BJ (cell line): ENCODE measurements at places on chromosomes 1 and 21. TPM values are rescaled to one million over a fixed set of nuclear protein-coding genes. Genes with fewer than 3 reads are reported as not detected.

- no peak for DNase-seq
These were observed 48.3 kb downstream of the DDR2 start for GRCh38 chr1:162680419-162681121.

The C1orf210 gene
- polyA plus RNA-seq = not detected in 2 replicates

DNA sequence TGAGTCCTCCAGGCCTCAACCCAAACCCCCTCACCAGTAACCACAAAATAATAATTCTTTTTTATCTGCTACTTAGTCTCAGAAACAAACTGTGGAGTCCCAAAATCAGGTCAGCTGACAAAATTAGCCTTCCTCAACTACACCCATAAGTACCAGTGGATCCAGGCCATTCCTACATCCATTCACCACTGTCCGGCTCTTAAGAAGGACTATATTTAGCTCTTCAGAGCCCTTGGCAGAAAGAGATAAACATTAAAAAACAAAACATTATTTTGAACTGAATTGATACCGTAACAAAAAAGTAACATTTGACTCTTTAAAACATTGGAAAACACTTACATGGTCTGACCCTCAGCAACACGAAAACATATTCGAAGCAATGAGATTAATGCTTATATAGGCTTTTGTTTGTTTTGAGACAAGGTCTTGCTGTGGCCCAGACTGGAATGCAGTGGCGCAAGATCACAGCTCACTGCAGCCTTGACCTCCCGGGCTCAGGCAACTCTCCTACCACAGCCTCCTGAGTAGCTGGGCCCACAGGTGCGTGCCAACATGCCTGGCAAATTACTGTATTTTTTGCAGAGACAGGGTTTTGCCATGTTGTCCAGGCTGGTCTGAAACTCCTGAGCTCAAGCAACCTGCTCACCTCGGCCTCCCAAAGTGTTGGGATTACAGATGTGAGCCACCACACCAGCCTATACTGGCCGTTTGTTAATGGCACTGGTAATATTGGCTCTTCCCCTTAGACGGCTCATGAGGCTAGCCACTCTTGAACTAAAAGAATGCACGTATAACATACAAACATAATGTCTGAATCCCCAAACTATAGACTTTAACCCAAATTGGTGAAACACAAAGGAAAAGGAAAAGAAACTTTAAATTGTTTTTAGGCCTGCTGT lies 330.7 kb downstream of the SMYD3 start:
- no peak for DNase-seq

GRCh38 chr1:109821221-109821669 lies 57.5 kb upstream of the EPS8L3 start:
- DNase-seq = peak; percentile 76

The FLG gene
- polyA plus RNA-seq = not detected in 2 replicates

The PGBD5 gene
- polyA plus RNA-seq = 0.06 and 0.07 TPM in 2 replicates

GRCh38 chr21:21324297-21324696 lies 326.1 kb downstream of the NCAM2 start:
- DNase-seq = no peak

The B3GALT5 gene
- polyA plus RNA-seq = 0.09 TPM in 2 replicates

The ANGPTL3 gene
- polyA plus RNA-seq = not detected in 2 replicates

The NR1I3 gene
- polyA plus RNA-seq = not detected in 2 replicates

The ADARB1 gene
- polyA plus RNA-seq = 8.9 and 10.9 TPM in 2 replicates

GRCh38 chr1:170225781-170226530 lies 80.2 kb downstream of the NTMT2 start:
- DNase-seq = peak; percentile 66

DNA sequence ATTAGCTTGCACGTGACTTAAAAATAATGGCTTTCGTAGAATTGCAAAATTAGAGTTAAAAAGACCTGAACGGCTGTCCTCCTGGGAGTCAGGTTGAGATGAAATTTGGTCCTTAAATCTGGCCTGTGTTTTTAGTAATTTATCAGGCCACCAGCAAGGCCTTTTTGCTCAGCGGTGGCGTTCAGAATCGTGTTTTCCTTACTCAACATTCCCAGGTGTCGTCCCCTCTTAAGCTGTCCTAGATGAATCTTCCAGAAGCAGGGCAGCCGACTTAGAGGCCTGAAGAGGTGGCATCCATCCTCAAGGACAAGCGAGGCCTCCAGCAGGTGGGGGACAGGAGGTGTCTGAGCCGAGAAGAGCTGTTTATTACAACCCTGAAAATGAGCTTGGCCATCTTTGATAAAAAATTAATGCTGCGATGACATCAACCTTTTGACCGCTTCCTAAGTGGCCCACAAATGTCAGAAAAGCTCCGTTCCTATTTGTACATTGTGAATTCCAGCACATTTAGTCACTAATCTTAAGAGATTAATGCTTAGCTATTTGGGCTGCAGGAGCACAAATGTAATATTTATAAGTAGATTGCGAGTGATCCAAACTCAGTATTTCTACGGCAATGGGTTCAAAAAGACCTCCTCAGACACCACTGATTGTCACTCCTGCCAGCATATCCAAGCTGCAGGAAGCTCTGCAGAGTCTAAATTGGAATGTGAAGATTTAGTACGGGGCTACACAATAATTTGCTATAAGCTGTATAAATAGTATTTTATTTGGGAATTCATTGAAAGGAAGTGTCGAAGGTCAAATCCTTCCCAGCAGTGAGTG lies 344.1 kb upstream of the VAMP3 start:
- DNase-seq = no peak

GRCh38 chr1:211017075-211017718 lies 116.8 kb downstream of the KCNH1 start:
- no peak for DNase-seq

- DNase-seq = peak; percentile 53
These were observed 6.7 kb upstream of the LGALS8 start for GRCh38 chr1:236516929-236517704.

The ETS2 gene
- polyA plus RNA-seq = 14.1 and 18.8 TPM in 2 replicates

GRCh38 chr1:34750610-34751009 lies 4.2 kb upstream of the GJB5 start:
- DNase-seq = no peak

- DNase-seq = no peak
These were observed 33.5 kb upstream of the IL19 start for GRCh38 chr1:206736878-206737728.

The THAP3 gene
- polyA plus RNA-seq = 8.6 and 12.5 TPM in 2 replicates

DNA sequence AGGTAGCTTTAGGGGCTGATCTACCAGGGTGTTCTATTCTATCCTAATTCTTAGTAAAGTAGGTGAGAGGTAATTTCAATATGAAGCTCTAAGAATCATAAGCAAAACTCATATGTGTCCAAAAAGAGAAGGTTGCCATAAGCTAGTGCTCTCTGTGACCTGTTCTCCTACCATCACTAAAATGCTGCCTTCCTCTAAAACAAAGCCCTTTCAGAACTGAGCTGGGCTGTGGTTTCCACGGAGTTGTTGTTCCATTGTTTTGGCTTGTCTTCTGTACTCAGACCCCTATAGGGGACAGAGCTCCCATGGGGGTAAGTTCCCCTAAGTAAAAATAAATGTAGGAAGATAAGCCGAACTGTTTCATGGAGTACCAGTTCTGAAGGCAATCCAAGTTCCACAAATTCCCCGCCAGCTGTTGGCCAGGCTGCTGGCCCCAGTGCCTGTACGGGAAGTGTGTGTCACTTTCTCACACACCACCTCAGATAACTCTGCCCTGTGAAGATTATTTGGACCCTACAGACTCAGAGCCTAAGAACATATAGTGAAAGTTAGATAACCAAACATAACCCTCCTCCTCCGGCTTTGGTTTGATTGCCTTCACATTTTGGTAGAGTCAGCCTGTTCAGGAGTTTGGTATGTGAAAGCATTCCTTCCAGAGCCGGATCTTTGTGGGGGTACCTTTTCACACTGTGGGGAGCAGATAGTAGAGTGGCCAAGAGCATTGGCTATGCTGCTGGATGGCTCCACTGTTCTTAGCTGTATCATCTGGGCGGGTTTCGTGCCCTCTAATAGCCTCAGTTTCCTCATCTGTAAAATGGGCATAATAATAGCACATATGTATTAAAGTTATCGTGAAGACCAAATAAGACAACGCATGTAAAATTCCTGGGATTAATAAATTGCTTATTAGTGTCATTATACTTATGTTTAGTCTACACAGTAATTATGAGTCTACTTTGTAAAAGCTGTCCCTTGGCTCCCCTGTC lies 10.8 kb downstream of the DPT start:
- DNase-seq = no peak

GRCh38 chr1:174998569-174999215 lies 1.1 kb upstream of the CACYBP start:
- no peak for DNase-seq

DNA sequence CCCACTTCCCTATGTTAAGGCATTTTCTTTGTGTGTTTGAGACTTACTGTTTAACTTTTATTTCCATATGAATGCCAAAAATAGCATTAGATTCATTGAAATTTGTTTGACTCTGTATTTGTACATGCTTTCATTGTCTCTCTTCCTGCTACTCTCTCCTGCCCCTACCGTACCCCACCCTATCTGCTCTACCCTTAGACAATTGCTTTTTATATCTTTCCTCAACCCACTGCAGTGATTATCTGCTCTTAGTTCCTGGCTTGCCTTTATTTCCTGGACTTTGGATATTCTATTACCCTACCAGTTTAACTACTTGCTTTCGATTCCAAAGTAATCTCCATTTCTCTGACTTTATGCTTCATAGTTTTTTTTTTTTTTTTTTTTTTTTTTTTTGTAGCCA lies 10.5 kb downstream of the RAVER2 start:
- no peak for DNase-seq

GRCh38 chr1:86914601-86914997 lies at the start of gene HS2ST1:
TSS of gene HS2ST1 (plus strand) at chr1:86914635.
- no peak for DNase-seq

- no peak for DNase-seq
These were observed 6.2 kb downstream of the ARHGEF2 start for GRCh38 chr1:155971910-155972809.

The ANKRD45 gene
- not detected in 2 replicates for polyA plus RNA-seq

The FMOD gene
- 14.0 and 18.0 TPM in 2 replicates for polyA plus RNA-seq

- no peak for DNase-seq
These were observed 61.7 kb downstream of the FCRL5 start for GRCh38 chr1:157490467-157491165.

- DNase-seq = no peak
These were observed 10.1 kb upstream of the ZBTB8B start for GRCh38 chr1:32454726-32455125.

The PAFAH2 gene
- 11.9 and 13.2 TPM in 2 replicates for polyA plus RNA-seq

DNA sequence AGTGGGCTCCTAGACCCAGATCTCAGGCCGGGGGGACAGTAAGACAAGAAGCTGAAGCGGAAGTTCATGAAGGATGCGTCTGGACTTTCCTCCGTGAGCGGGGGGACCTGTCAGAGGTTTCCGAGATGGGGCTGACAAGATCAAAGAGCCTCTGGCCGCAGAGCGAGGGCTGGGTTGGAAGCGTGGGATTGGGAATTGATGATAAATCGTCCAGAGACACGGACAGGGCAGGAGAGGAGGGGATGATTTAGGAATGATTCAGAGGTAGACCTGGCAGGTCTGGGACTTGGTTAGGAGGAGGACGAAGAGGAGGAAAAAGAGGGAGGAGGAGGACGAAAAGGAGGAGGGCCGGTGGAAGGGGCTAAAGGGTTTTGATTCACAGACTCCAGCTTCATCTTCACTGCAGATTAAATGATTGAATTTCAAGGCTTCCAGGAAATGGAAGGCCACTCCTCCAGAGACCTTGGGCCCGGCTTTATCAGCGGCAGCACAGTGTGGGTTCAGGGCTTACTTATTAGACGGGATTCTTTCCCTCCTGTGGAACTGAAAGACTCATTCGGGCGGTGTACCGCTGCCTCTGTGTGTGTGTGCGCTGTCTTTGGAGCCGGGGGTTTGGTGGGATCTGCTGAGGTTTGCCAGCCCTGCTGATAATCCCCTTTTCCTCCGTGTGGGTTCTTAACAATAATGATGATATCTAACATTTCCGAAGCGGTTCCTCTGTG lies 85.7 kb upstream of the SLC45A1 start:
- DNase-seq = no peak

- no peak for DNase-seq
These were observed 3.6 kb downstream of the UTP11 start for GRCh38 chr1:38015978-38016725.

DNA sequence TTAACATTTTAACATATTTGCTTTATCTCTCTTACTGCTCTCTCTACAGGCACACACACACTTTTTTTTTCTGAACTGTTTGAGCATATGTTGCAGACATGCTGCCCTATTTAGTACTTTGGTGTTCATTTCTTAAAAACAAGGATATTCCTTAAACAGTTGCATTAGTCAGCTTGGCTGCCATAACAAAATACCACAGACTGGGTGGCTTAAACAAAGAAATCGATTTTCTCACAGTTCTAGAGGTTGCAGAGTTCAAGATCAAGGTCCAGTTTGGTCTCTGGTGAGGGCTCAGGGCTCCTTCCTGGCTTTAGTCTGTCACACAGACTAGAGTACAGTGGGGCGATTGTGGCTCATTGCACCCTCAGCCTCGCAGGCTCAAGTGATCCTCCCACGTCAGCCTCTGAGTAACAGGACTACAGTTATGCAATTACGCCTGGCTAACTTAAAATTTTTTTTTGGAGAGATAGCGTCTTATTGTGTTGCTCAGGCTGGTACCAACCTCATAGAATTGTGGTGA lies 46.7 kb downstream of the RPRD2 start:
- no peak for DNase-seq

DNA sequence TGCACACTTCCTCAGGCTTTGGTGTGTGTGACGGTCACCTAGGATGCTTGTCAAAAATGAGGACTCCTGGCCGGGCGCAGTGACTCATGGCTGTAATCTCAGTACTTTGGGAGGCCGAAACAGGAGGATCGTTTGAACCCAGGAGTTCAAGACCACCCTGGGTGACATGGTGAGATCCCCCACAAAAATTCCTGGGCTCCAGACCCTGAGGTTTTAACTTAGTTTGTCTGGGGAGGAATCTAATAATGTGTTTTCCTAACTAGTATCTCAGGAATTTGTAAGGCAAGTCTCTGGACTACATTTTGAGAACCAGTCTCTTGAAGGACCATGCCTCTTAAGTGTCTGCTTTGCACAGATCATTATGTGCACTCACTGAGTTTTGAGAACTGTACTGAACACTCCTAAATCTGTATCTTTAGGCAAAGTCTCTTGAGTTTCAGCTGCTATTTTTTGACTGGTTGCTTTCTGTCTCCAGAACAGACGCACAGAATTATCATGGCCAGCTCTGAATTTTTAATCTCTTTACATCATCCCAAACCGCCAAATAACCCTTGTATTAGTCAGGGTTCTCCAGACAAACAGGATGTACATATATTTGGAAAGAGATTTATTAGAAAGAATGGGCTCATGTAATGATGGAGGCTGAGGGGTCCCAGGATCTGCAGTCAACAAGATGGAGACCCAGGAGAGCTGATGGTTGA lies 45.5 kb upstream of the VANGL1 start:
- DNase-seq = no peak

GRCh38 chr1:214518361-214518760 lies 33.0 kb downstream of the PTPN14 start:
- DNase-seq = peak; percentile 17

GRCh38 chr1:235935235-235936225 lies 68.8 kb upstream of the LYST start:
- DNase-seq = no peak

The C1orf56 gene
- 1.6 and 2.0 TPM in 2 replicates for polyA plus RNA-seq

GRCh38 chr1:58884706-58885661 lies 101.1 kb upstream of the JUN start:
- DNase-seq = no peak

GRCh38 chr1:231563247-231563646 lies 34.8 kb downstream of the TSNAX start:
- DNase-seq = no peak

GRCh38 chr1:198741744-198742143 lies 102.9 kb downstream of the PTPRC start:
- no peak for DNase-seq

The SGIP1 gene
- polyA plus RNA-seq = 49.4 and 62.3 TPM in 2 replicates

The GATAD2B gene
- polyA plus RNA-seq = 3.6 and 4.4 TPM in 2 replicates

The PCSK9 gene
- polyA plus RNA-seq = 0.07 and 0.11 TPM in 2 replicates

The OSBPL9 gene
- 68.3 and 86.5 TPM in 2 replicates for polyA plus RNA-seq

- DNase-seq = no peak
These were observed at the start of gene A3GALT2 for GRCh38 chr1:33320619-33321165. TSS of gene A3GALT2 (minus strand) at chr1:33321098. CDS start at chr1:33321098, 0 bp downstream.
